ENCODE measurements at places on chromosomes 16 and 17.

GRCh38 chr17:75366432-75366831, 39.0 kb downstream of the GRB2 start:
- no peak for DNase-seq

- DNase-seq, result no peak
Measured at GRCh38 chr16:65828296-65828695, 538.2 kb upstream of the CDH5 start.

- no peak for DNase-seq
Measured at GRCh38 chr16:67068212-67068753, 39.3 kb downstream of the CBFB start.

- no peak for DNase-seq
Measured at GRCh38 chr17:11643851-11644250, 45.6 kb downstream of the DNAH9 start.

DNA sequence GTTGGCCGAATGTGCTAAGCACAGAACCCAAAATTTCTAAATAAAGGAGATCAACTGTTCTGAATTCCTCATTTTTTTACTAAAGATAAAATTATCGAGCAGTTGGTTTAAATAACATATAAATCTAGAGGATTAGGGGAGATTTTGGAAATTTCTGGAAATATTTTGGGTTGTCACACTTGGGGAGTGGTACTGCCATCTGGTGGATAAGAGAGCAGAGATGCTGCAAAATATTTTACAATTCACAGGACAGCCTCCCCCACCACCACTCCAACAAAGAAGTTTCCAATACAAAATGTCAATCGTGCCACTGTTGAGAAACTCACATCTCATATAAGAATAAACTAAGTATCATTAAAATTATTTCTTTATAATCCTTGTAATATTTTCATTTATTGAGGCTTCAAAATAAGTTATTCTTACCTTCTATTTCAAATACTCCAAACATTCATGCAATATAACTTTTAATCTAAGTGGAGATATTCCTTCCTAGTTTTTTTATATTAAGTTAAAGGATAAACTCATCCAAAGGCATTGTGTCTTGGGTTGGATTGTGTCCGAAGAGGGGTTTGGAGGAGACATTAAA, 17.0 kb upstream of the ABCA8 start:
- DNase-seq, result no peak

DNA sequence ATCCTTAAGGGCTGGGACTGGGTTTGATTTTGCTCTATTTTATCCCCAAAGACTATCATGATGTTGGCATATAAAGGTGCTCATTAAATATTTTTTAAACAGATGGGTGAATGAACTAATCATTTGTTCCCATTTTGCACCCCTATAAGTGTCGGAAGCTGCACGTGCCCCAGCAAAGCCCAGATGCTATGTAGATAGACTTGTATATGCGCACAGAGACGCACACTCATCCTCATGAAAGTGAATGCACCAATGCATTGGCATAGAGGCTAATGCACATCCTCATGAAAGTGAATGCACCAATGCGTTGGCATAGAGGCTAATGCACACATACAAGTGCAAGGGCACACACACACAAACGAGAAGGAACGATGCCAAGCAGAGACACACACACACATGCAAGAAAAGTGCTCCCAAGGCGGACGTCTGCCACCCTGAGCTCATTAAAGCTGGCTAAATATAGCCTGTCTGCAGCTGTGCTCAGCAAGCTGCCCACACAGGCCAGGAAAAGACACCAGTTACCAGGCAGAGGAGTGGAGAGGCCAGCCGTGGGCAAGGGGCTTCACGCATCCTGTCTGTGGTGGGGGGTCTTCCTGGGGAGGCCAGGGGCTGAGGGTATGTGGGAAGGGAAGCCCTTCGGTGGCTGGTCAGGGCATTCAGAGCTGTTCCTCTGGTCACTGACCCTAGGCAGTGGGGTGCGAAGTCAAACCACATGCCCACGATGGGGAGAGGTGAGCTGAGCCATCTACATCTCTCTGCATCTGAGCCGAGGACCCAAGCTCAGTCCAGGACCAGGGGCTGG, 52.6 kb downstream of the PIMREG start:
- DNase-seq, result no peak

DNA sequence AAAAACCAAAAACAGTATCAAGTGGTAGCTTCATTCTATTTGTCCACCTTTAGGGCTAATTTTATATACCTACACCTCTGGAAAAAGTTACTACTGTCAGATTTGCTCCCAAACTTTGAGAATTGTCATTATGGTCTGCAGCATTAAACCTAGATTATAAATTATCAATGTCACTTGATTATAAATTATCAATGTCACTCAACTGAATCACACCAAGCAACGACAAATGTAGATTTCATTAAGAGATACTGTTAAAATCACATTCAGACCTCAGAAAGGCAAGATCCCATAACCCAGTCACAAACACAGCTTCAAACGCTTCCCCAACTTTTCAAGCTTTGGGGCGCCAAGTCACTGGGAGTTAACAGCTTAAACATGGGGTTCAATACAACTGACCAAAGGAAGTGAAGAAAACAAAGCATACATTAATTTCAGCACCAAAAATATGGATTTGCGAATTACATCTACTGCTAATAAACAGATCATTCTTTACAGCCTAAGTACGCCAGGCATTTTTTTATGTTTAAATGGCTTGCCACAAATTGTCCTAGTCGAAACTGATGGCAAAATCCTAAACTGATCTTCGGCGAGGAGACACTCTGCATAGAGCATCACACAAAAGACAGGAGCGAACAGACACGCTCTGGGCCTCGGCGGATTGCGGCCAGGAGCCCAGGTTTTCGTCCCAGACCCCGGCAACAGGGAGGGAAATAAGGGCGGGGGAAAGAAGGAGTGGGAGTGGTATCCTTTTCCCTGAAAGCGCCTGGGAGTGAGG, 981 bp downstream of the GLG1 start:
- DNase-seq, result no peak

DNA sequence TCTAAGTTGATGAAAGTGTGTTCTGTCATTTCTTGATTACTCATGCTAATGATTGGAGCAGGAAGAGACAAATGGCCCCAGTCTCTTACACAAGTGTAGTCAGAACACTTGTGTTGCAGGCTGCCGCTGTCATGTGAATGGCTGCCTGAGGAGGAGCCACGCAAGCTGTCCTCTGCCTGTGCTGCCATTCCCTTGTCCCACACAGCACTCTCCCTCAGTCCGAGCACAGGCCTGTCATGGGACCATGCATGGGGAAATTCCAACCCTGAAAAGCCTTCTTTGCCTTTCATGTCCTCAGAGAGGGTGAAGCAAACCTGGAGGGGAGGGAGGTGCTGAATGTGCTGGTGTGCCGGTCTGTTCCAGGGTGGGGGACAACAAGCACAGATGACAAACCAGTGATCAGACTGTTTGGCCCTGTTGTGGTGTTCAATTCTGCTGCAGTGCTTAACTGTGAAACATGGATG, 109.4 kb downstream of the MRTFB start:
- DNase-seq, result no peak

- no peak for DNase-seq
Measured at GRCh38 chr16:11333010-11333409, 12.2 kb upstream of the RMI2 start.

DNA sequence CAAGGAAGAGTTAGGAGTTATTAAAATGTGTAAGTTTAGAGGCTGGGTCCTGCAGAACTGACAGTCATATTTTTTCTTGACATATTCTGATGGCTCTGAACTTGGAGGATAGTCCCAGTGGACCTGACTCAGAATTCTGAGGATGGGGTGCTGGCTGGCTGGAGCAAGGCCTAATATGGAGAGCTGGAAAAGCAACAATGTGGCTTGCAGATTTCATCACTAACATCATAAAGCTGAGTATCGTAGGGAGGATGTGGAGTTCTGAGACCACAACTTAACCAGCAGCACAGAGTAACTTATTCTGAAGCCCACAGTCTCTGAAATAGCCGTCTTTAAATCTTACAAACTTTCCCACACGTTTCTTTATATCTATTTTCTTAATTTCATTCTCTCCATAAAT, 2.3 kb downstream of the KRTAP1-5 start:
- no peak for DNase-seq

- no peak for DNase-seq
Measured at GRCh38 chr17:47973541-47973940, 2.6 kb downstream of the CDK5RAP3 start.

DNA sequence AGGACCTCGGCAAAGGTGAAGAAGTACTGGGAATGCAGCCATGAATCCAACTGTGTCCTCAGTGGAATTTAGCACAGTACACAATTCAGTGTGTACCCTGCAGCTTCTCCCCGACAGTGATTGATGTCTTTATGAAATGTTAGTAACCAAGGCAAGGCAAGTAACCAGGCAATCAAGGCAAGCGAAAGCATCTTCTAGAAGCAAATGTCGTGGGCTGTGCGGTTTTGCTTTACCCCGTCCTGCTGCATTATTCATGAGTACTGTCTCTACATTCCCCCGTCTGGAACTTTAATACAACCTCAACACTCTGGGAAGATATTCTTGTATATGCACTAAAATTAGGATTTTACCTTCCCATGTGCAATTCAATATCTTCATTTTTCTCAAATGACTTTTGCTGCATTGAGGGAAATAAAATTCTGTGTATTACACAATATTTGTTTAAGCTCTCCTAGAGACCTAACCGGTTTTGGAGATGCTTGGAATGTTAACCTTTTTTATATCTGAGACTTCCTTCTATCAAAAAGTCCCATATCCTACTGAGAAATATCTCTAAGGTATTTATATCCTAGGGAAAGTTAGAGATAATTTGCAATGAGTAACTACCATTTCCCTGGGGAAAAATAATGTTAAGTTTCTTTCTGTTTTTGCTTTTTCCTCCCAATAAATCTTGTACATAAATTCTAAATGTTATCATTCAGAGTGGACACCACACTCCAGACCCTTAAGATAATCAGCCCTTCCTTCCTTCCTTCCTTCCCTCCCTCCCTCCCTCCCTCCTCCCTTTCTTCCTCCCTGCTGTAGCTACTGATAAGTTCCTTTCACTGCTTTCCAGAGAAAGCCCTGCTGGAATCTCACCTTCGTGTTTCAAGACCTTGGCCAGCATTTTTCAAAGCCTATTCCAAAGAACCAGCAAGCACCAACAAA, 51.9 kb upstream of the ADORA2B start:
- DNase-seq, result no peak

DNA sequence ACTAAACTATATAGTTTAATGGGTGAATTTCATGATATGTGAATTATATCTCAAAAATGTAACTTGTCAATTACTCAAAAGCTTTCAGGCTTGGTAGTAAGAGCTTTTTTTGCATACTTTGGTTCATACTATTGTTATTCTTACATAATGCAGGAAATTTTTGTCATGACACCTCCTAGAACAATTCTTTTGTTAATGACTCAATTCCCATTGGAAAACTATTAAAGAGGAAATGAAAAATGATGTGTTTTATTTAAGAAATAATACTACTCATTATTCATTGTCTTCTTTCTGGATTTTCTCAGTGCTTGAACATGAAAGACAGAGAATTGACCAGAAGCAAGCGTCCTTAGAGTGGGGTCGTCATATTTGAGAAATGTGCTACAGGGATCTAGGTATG, 196.4 kb upstream of the KCNJ16 start:
- DNase-seq, result no peak

GRCh38 chr16:55255733-55256282, 68.2 kb upstream of the IRX6 start:
- no peak for DNase-seq

DNA sequence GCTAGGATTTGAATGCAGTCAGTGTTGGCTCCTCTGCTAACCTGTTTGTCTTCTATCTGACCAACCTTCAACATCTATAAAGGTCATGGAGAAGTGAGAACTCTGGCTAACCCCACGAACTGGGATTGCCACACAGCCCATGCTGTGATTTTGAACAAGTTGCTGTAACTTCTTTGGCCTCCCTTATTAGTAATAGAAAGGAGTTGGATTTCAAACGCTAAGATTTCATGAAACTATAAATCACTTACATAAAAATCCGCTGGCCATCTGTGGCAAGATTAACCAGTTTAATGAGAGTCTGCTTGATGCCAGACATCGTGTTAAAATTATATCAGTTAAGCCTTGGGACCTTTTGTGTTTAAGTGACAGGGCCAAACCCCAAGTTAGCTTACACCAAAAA, 53.4 kb downstream of the HSD17B2 start:
- DNase-seq, result no peak

- no peak for DNase-seq
Measured at GRCh38 chr17:41870627-41871026, 5.4 kb upstream of the KLHL11 start.

- no peak for DNase-seq
Measured at GRCh38 chr17:16273499-16273898, 56.5 kb downstream of the PIGL start.

DNA sequence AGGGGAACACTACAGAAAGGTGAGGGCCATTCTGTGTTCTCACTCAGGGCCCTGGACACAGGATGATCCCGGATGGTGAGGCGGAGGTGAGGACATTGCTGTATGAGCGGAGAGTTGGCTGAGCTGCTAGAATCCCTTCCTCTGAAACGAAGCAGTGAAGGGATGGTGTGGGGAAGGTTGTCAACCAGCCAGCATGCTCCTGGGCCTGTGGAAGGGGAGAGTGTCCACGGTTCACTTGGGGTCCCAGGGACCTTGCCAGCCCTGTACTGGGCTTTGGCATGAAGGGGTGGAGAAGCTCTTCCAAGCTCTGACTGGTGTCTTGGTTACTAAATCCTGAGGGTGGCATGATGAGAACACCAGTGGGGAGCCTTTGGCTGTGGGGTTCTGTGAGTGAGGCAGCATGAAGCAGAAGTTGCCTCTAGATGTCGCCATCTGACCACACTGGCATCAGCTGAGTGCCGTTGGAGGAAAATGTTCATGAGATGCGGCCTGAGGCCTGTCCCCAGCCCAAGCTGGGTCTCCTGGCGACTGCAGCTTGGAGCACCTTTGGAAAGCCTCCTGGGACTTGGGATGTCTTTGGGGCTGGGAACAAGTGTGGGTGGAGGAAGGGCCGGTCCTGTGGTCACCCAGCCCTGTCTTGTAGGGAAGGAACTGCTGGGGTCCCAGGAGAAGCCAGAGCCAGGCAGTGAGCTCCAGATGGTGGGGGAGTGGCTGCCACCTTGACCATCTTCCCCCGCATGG, 14.8 kb downstream of the PDP2 start:
- DNase-seq, result peak; percentile 47

- DNase-seq, result peak; percentile 74
Measured at GRCh38 chr17:44522883-44523671, 19.9 kb upstream of the GPATCH8 start.

DNA sequence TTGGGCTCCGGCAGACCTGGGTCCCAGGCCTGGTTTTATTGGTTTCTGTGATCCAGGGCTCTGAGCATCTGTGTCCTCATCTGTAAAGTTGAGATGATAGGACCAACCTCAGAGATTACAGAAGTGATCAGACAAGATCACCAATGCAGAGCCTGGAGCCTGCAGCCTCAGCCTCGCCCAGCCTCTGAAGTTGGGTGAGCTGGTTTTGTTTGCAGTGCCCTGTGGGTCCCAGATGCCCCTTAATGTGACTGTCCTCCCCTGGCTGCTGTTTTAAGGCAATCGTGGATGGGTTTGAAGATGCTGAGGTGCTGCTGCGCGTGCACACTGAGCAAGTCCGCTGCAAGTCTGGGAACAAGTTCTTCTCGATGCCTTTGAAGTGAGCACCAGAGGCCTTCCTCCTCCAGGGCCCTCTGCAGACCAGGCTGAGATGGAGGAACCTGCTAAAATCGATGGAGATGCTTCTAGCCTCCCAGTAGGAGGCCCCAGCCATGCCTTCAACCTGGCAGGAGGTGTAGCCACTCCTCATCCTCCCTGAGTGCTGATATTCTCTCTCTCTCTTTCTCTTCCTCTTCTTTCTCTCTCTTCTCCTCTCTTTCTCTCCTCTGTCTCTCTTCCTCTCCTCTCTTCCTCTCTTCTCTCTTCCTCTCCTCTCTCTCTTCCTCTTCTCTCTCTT, 5.6 kb upstream of the MMP15 start:
- no peak for DNase-seq

Measured in NCI-H146 (cell line).